ENCODE measurements at places on chromosomes 1 and 21.

- DNase-seq: no peak
Observed at GRCh38 chr1:65317866-65318653, 8.7 kb downstream of the DNAJC6 start.

GRCh38 chr1:3020263-3020909 lies 881 bp upstream of the ACTRT2 start:
- no peak for DNase-seq

- no peak for DNase-seq
Observed at GRCh38 chr1:55304229-55304740, 89.1 kb upstream of the USP24 start.

DNA sequence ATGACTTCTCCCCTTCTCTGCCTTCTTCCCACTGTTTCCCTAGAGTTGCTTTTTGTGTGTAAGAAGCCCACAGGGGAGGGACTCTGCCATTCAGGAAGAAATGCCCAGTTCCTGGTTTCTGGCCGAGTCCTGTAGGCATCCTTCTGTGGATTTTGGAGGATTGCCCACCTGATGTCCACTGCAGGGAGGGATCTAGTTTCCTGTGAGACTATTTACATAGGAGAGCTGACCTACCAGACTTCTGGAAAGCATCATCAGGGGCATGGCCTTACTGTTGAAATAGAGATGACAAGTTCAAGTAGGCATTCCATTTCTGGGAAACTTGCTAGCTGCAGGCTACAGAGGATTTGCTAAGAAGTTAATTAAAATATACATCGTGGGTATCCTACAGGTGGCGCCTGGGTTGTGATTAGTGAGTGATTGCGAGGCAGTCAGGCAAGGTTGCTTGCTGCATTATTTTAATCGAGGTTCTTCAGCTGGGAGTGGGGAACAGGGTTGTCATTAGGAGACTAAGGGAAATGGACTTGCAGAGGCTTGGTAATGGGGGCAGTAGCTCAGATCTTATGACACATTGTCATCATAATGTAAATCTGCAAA lies 148.7 kb downstream of the HHAT start:
- no peak for DNase-seq

DNA sequence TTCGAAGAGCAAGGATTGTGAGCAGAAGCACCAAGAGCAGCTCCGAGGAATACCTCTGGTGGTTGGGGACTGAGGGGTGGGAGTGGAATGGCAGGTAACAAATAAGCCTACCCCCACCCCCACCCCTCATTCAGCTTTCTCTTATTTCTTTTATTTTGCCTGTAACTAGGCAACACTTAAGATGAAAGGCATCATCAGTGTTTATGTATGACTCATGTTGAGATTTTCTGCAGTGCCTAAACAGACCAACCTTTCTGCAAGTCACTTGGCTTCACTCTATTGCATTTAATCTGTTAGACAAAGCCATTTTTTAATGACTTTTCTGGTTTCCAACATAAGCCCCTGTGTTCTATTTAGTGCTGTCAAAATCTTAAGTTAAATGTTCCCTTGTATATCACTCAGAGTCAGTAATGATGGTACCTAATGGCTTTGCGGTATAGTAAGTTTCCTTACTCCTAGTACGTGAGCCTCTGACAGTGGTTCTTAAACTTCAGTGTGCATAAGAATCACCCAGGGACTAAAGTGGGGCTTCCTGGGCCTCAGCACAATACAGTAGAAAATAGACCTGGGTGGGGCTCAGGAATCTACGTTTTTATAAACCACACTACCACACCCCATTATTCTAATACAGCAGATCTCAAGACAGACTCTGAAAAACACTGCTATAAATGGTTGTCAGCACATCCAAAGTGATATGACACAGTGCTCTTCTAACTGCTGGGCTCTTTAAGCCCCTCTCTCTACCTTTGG lies 19.9 kb downstream of the CASQ2 start:
- DNase-seq: no peak

DNA sequence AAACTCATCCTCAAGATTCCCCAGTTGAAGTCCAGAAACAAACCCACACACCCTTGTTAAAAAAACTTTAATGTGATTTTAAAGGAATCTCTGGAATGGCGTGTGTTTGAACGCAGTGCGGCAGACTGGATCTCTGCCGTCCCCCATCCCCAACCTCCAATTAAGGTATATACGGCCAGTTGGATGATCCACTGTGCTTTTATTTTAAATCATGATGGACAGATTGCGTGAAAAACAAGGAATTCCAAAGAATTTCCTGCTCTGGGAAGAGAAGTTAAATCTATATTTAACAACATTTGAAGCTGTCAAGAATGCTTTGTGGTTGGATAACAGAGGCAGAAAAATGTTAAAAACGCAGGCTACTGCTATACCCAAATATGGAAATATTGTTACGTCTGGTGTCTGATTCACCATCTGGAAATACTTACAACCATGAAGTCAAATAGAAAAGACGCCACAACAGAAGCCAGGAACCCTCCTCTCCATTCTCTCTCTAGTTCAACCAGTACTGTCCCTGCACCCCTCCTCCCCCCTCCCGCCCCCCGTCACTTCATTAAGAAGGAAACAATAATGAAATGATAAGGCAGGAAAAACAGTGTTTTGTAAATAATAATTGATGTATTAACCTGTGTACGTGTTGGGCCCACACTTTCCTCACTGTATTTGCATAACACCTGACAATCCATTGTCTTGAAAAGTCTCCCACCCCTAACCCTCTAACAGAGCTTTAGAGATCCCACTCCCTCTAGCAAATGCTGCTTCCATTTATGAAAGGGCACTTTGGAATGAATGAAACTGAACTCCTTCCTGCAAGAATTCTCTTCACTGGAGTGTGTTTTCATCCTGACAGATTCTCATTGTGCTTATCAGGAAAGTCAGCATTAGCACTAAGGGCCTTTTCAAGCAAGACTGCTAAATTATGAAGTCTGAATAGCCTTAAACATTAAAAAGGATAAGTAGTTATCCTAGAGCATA lies 2.0 kb upstream of the CCN1 start:
- no peak for DNase-seq

Measured in inflammatory macrophage treated with lipopolysaccharide for 4 hours (primary cell).